ENCODE measurements at places on chromosomes 6 and 20.

- DNase-seq: no peak
Observed at GRCh38 chr20:62709537-62709905, 885 bp downstream of the NTSR1 start.

GRCh38 chr20:51893723-51894122, 91.4 kb upstream of the SALL4 start:
- DNase-seq: no peak

DNA sequence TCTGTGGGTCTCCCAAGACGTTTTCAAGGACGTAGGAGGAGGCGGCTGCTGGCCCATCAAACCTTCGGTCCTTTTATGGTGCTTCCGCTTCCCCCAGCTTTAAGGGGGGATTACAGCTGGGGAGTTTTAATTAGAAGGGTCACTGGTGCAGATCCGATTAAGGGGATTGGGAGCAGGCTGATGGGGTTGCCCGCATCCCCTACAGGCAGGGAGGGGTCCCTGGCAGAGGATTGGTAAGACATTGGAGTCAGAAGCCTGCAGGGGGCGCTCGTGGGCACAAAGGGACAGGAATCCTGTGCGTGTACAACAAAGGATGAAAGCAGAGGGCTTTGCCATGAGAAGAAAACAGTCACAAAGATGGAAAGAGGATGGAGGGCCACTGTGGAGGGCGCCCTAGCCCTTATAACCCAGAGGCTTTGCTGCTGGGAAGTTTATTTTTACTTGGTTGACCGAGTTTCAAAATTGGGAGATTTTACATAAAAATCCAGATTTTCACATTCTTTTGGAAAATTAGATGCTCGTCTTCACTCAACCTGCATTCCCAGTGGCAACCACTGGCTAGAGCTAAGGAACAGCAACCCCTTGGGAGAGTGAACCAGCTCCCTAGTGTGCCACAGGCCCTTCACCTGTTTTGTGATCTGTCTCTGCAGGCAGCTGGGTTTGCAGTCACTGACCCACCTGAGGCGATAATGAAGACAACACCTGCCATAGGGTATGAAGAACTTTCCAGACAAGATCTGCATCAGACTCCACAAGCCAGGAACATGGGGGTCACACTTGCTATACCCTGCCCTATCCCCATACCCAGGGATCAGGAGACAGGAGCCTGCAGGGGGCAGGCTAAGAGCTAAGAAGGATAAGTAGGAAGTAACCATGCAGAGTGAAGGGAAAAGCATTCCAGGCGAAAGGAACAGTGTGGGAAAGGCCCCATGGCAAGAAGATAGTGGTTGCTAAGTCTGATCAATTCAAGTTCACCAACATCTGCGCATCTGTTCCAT, 97.7 kb downstream of the KCNB1 start:
- DNase-seq: peak; percentile 41

GRCh38 chr20:48102931-48103660, 317.8 kb upstream of the SULF2 start:
- DNase-seq: no peak

- DNase-seq: no peak
Observed at GRCh38 chr6:147382945-147383554, 125.4 kb upstream of the SAMD5 start.

DNA sequence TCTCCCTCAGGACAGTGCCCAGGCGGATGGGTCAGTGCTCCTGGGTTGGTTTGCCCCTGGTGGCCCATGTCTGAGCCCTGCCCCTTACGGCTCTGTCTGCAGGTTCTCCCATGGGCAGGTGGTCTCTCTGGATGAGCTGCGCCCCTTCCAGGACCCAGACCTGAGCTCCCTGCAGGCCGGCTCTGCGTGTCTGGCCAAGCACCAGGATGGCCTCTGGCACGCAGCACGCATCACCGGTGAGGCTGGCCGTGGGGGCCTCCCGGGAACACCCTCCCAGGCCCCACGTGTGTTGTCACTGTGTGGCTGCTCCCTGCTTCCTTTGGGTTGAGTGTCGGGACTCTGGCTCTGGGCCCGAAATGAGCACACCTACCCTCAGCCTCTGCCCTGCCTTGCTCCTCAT, 3.3 kb upstream of the LIME1 start:
- no peak for DNase-seq

- no peak for DNase-seq
Observed at GRCh38 chr20:5535125-5535756, 215.0 kb upstream of the SHLD1 start.

DNA sequence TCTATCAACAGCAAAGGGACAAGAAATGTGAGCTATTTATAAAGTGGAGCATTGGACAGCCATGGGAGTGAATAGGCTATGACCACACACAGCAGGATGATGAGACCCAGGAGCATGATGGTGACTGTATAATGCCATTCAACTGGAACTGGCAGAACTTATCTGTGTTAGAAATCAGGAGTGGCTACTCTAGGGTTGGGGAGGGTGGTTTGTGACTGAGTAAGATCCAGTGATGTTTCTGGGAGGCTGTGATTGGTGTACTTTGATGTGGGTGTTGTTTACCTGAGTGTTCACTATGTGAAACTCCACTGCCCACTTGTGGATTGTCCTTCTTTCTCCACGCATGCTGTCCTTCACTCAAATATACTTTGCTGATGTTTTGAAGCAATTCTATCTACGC, 11.5 kb upstream of the HLA-B start:
- DNase-seq: no peak

- DNase-seq: no peak
Observed at GRCh38 chr20:35317416-35318210, 25.4 kb upstream of the FAM83C start.

DNA sequence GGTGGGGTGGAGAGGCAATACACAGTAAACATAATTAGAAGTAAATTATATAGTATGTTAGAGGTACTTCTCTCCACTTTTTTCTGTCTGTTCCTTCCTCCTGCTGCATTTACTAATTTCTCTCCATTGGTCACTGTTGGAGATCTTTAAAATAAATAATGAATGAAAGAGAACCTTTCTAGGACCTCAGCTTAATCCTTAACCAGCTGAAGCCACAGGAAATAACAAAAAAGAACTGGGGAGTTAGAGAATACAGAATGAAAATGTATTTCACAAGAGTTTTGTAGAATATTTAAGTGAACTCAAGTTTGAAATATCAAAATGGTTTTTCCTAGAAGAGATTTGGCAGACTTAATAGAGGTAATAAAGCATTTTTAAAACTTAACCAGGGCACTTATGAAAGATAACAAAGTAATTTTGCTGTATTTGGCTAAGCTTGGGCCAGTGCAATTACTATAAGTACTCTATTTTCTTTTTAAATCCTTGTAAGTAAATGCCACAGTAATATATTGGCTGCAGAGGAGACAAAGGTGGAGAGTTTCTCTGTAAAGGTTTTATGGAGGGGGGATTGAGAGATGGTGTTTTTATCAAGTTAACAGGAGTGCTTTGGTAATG, 405.0 kb downstream of the CDKAL1 start:
- no peak for DNase-seq

DNA sequence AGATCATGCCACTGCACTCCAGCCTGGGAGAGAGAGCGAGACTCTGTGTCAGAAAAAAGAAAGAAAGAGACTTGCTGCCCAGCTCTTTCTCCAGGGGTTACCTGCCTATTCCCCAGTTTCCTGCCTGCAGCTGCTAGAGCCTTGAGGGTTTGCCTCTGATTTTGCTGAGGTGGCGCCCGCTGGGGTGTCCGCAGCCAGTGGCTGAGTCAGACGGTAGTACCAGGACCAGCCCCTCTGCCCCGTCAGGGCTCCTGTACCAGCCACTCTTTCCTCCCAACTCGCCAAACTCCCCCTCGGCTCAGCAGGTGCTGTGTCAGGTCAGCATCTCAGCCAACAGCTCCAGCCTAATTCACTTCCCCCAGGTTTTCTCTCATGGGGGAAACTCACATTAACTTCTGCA, 7.4 kb upstream of the LSM14B start:
- no peak for DNase-seq

- DNase-seq: no peak
Observed at GRCh38 chr20:9270831-9271230, 201.9 kb downstream of the PLCB4 start.

- DNase-seq: peak; percentile 83
Observed at GRCh38 chr6:52543262-52543661, 33.6 kb downstream of the TRAM2 start.

Measured in HS-27A (cell line).